ENCODE measurements at places on chromosomes 7 and 10. TPM values are rescaled to one million over a fixed set of nuclear protein-coding genes. Genes with fewer than 3 reads are reported as not detected.

- no peak for DNase-seq
- no peaks in the 10 kb centered on the region for H3K36me3 ChIP-seq
- H3K4me1 ChIP-seq: no peaks in the 10 kb centered on the region
- H3K27ac ChIP-seq: no peak overlapping the region
These were observed 25.8 kb downstream of the BTRC start for GRCh38 chr10:101379663-101380352.

DNA sequence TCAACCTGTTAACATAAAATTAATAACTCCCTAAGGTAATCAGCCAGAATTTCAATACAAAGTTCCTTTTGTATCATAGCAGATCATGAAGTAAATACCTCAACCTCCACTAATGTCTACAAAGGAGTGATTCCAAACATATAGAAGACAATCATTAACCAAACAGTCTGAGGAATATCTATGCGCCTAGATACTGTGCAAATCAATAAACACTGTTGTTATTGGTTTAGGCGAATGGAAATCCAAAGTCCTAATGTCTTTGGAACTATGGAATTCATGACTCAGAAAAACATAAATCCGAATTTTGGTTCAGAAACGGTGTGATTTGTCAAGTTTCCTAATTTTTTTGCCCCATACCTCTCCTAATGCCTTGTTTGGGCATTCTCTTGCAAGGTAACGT, 469.7 kb downstream of the PARD3 start:
- no peak for DNase-seq
- H3K4me1 ChIP-seq: peaks cover 4% of the 10 kb centered on the region
- H3K4me3 ChIP-seq: no peak overlapping the region
- peaks cover 12% of the 10 kb centered on the region for H3K36me3 ChIP-seq
- H3K27me3 ChIP-seq: no peaks in the 10 kb centered on the region
- H3K27ac ChIP-seq: no peak overlapping the region

GRCh38 chr7:29304756-29305155, 110.2 kb downstream of the CHN2 start:
- DNase-seq: no peak
- H3K27ac ChIP-seq: no peak overlapping the region
- peaks cover 7% of the 10 kb centered on the region for H3K4me1 ChIP-seq
- no peaks in the 10 kb centered on the region for H3K36me3 ChIP-seq

DNA sequence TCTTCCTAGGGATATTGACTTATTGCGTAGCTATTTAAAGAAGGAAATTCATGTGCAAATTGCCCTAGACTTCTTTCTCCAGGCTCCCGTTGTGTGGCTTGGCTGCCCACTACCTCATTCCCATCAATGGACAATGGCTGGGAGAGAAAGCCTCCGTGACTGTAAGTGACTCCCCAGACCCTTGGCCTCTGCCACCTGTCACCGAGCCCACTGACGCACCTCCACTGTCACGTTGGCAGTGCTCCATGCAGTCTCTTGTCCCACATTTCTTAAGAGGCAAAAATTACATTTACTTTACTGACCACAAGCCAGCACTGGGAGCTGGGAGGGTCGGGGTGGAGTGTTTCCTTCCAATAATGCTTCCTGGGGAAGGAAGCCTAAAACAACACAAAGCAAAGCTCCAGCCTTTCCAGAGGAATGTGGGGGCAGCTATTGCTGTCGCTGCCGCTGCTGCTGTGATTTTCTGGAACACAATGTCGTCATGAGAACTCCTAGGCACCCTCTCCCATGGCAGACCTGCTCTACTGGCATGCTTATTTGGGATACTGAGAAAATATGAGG, 89.7 kb upstream of the STEAP1B start:
- no peaks in the 10 kb centered on the region for H3K27me3 ChIP-seq
- H3K36me3 ChIP-seq: peaks cover 4% of the 10 kb centered on the region
- H3K4me1 ChIP-seq: peaks cover 17% of the 10 kb centered on the region
- no peak for DNase-seq

GRCh38 chr7:93558705-93559614, 15.6 kb downstream of the CALCR start:
- no peaks in the 10 kb centered on the region for H3K4me1 ChIP-seq
- DNase-seq: no peak
- H3K4me3 ChIP-seq: no peak overlapping the region
- H3K27me3 ChIP-seq: no peaks in the 10 kb centered on the region
- no peaks in the 10 kb centered on the region for H3K36me3 ChIP-seq
- H3K27ac ChIP-seq: no peak overlapping the region

DNA sequence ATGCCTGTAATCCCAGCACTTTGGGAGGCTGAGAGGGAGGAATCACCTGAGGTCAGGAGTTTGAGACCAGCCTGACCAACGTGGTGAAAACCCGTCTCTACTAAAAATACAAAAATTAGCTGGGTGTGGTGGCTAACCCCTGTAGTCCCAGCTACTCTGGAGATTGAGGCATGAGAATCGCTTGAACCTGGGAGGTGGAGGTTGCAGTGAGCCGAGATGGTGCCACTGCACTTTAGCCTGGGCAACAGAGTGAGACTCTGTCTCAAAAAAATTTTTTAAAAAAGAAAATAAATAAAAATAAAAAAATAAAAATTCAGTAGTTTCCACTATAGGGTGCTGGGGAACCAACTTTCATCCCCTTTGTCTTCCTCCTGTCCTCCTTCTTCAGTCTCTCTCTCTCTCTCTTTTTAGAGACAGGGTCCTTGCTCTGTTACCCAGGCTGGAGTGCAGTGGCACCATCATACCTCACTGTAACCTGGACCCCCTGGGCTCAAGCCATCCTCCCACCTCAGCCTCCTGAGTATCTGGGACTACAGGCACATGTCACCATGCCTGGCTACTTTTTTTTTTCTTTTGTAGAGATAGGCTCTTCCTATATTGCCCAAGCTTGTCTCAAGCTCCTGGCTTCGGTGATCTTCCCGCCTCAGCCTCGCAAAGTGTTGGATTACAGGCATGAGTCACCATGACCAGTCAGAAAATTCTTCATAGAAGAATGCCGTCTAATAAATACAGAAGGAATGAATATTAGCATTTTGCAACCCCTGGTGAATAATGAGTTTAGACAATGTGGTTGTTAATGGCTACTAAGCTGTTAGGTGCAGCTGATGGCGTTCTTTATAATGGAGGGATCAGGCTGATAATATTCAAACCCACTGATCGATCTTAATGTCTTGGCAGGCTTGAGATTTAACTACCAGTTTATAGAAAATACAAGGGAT, 20.6 kb downstream of the RBM20 start:
- no peak for DNase-seq
- H3K27ac ChIP-seq: no peak overlapping the region
- no peaks in the 10 kb centered on the region for H3K36me3 ChIP-seq
- H3K27me3 ChIP-seq: peaks cover 5% of the 10 kb centered on the region
- H3K4me1 ChIP-seq: peaks cover 12% of the 10 kb centered on the region

- H3K27me3 ChIP-seq: no peaks in the 10 kb centered on the region
- no peaks in the 10 kb centered on the region for H3K36me3 ChIP-seq
- no peak overlapping the region for H3K4me3 ChIP-seq
- H3K4me1 ChIP-seq: no peaks in the 10 kb centered on the region
- no peak overlapping the region for H3K27ac ChIP-seq
These were observed 419.8 kb downstream of the GRID1 start for GRCh38 chr10:85946713-85947326.

GRCh38 chr7:11130012-11130411, 156.3 kb downstream of the PHF14 start:
- H3K4me1 ChIP-seq: no peaks in the 10 kb centered on the region
- no peak overlapping the region for H3K27ac ChIP-seq
- H3K27me3 ChIP-seq: no peaks in the 10 kb centered on the region
- DNase-seq: no peak
- H3K36me3 ChIP-seq: peaks cover 5% of the 10 kb centered on the region
- H3K4me3 ChIP-seq: no peak overlapping the region

DNA sequence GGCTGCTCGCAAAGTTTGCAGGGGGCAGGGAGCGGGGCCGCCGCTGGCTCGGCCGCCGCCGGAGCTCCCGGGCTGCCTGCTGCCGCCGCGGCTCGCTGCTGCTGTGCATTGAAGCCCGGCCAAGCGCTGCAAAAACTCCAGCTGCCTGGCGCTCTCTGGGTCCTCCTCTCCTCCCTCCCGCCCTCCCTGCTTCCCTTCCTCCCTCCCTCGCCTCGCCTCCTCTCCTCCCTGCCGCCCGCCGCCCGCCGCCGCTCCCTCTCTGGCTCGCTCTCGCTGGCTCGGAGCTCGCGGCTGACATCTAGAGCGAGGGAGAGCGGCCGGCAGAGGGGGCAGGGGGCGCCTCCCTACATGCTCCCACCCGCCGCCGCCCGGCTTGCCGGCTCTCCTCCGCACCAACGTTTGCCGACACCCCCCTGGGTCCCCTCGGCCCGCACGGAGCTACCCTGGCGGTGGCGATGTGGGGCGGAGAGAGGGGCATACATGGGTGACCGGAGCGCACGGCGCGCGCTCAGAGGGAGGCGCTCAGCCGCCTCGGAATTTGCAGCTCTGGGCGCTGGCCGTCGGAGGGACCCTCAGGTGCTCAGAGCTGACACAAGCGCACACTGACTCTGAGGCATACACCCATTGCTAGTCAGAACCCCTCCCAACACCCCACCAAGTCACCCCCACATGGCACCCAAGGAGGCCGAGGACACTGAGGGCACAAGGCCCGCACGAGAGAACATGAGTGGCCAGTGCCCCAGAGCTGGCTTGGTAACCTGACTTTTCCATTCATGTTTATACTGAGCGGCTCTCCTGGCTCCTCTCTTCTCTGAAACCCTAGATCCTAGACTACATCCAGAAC, 1.2 kb upstream of the PLXNA4 start:
- H3K27me3 ChIP-seq: peaks cover 58% of the 10 kb centered on the region
- DNase-seq: peak; percentile 69
- H3K4me1 ChIP-seq: peaks cover 2% of the 10 kb centered on the region
- peak overlapping the region; percentile 61 for H3K4me3 ChIP-seq
- no peak overlapping the region for H3K27ac ChIP-seq
- no peaks in the 10 kb centered on the region for H3K36me3 ChIP-seq

- no peaks in the 10 kb centered on the region for H3K4me1 ChIP-seq
- H3K4me3 ChIP-seq: no peak overlapping the region
These were observed 54.4 kb downstream of the ZRANB1 start for GRCh38 chr10:124996127-124996853.

DNA sequence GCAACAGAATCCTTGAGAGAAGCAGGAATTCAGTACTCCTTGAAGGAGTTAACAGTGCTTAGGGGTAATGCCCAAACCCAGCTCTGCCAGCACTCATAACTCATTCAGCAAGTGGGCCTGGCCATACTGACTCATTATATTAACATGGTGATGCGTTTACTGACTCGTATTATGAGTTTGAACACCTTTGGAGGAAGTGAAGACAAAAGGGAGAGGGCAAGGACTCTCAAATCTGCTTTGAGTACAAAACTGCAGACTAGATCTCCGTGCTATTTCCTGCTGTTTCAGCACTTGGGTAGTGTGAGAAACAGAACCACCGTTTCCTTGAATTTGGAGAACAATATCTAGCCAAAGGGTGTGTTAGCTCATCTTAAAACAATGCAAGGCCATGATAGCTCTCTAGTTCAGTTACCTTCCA, 30.8 kb downstream of the SLC16A9 start:
- peaks cover 39% of the 10 kb centered on the region for H3K36me3 ChIP-seq
- no peaks in the 10 kb centered on the region for H3K27me3 ChIP-seq
- DNase-seq: no peak
- H3K4me3 ChIP-seq: no peak overlapping the region
- H3K4me1 ChIP-seq: peaks cover 5% of the 10 kb centered on the region
- no peak overlapping the region for H3K27ac ChIP-seq

GRCh38 chr10:97428572-97428981, 2.6 kb downstream of the PGAM1 start:
- no peak for DNase-seq
- no peaks in the 10 kb centered on the region for H3K27me3 ChIP-seq
- H3K36me3 ChIP-seq: peaks cover 44% of the 10 kb centered on the region
- peak overlapping the region; percentile 85 for H3K4me3 ChIP-seq

GRCh38 chr10:92627845-92628480, 35.0 kb downstream of the KIF11 start:
- no peaks in the 10 kb centered on the region for H3K27me3 ChIP-seq
- H3K27ac ChIP-seq: no peak overlapping the region
- H3K4me3 ChIP-seq: no peak overlapping the region
- DNase-seq: no peak

DNA sequence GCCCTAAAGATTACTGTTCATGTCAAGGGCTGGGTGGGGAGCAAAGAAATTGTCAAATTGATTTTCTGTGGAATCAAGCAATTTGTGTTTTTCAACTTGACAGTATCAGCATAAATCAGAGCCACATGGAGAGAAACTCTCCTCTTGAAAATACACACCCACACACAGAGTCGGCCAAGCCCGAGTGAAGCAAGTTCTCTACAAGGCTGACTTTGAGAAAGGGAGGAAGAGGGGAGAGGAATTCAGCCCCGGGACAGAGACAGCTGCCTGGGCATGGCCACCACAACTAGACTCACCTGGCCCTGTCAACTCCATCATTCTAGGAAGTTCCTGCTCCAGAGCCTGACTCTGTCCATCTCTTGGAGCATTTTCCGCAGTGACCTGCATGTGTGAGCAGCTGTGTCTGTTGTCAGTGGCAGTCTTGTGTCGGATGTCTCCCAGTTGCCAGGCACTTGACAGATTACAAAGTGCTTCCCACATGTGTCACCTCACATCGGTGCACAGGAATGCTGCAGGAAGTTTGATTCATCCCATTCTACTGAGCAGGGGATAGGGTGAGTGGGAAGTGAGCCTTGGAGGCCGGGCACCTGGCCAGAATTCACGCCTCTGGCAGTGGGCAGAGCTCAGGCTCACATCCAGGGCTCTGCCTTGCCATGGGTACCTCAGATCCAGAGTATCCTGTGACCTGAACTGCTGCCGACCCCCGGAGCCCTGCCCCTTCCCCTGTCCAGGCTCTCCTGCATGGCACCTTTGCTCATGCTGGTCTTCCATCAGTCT, 37.9 kb downstream of the ADAM12 start:
- H3K4me3 ChIP-seq: no peak overlapping the region
- peaks cover 6% of the 10 kb centered on the region for H3K4me1 ChIP-seq
- H3K36me3 ChIP-seq: no peaks in the 10 kb centered on the region
- no peaks in the 10 kb centered on the region for H3K27me3 ChIP-seq

GRCh38 chr10:84765656-84766055, 437.3 kb downstream of the CCSER2 start:
- no peaks in the 10 kb centered on the region for H3K4me1 ChIP-seq
- no peak for DNase-seq
- no peaks in the 10 kb centered on the region for H3K27me3 ChIP-seq
- H3K36me3 ChIP-seq: no peaks in the 10 kb centered on the region

DNA sequence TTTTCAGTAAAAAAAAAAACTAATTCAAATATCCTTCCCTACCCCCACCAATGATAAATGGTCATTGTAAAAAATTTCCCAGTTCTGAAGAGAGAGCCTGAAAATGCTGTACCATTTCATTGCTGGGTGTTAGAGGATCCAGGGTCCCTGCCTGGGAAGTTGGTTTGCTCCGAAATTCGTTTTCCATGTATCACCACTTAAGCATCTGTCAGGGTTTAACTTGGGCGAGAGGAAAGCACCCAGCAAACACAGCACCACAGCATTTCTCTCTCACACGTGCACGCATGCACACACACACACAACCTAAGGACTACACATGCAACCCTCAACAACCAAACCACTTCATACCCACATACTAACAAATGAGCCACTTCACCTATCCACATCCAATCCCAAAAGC, 42.1 kb upstream of the EMX2 start:
- no peak overlapping the region for H3K27ac ChIP-seq
- no peak overlapping the region for H3K4me3 ChIP-seq
- H3K36me3 ChIP-seq: no peaks in the 10 kb centered on the region
- no peaks in the 10 kb centered on the region for H3K27me3 ChIP-seq
- no peaks in the 10 kb centered on the region for H3K4me1 ChIP-seq

The NPC1L1 gene
- total RNA-seq: 0.07 TPM

The SLC16A12 gene
- 0.77 TPM for total RNA-seq

The OR6V1 gene
- not detected for total RNA-seq

The ANXA8L1 gene
- total RNA-seq: not detected

The GIMAP4 gene
- not detected for total RNA-seq

Data from H9 (cell line).